Sigmoid colon (tissue), 7 donors: ENCODE measurements at places on chromosomes 7 and 10. TPM values are rescaled to one million over a fixed set of nuclear protein-coding genes. Genes with fewer than 3 reads are reported as not detected.
A peak's percentile ranks its signal among the peaks of the same experiment; 100 is the strongest.

- no peak overlapping the region for H3K4me3 ChIP-seq
- no peaks in the 10 kb centered on the region for H3K27me3 ChIP-seq
- peaks cover 5% of the 10 kb centered on the region for H3K36me3 ChIP-seq
These were observed 85.4 kb upstream of the PDGFA start for GRCh38 chr7:604884-605531.

The IQCE gene
- total RNA-seq: 22.4 TPM

DNA sequence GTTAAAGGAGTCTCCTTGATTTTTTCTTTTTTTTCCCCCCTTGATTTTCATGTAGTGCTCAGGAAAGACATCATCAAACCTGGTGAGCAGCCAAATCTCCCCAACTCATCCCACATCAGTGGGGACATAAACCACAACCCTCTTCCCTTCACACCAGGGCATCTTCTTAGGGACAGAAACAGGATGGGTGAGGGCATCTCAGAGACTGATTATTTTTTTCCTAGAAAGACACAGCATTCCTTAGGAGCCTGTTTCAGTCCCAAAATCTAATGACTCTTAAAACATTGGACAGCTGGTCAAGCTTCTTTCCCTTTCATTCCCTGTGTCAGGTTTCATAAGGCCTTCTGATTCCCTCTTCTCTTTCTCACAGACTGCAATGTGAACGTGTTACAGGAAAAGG lies 31.5 kb upstream of the GSAP start:
- H3K4me3 ChIP-seq: no peak overlapping the region
- H3K27ac ChIP-seq: no peak overlapping the region
- H3K27me3 ChIP-seq: no peaks in the 10 kb centered on the region
- no peaks in the 10 kb centered on the region for H3K4me1 ChIP-seq

- no peaks in the 10 kb centered on the region for H3K36me3 ChIP-seq
- no peak overlapping the region for H3K4me3 ChIP-seq
- DNase-seq: no peak
- H3K27ac ChIP-seq: no peak overlapping the region
- no peaks in the 10 kb centered on the region for H3K4me1 ChIP-seq
These were observed 3.8 kb upstream of the DDX50 start for GRCh38 chr10:68897336-68897741.

DNA sequence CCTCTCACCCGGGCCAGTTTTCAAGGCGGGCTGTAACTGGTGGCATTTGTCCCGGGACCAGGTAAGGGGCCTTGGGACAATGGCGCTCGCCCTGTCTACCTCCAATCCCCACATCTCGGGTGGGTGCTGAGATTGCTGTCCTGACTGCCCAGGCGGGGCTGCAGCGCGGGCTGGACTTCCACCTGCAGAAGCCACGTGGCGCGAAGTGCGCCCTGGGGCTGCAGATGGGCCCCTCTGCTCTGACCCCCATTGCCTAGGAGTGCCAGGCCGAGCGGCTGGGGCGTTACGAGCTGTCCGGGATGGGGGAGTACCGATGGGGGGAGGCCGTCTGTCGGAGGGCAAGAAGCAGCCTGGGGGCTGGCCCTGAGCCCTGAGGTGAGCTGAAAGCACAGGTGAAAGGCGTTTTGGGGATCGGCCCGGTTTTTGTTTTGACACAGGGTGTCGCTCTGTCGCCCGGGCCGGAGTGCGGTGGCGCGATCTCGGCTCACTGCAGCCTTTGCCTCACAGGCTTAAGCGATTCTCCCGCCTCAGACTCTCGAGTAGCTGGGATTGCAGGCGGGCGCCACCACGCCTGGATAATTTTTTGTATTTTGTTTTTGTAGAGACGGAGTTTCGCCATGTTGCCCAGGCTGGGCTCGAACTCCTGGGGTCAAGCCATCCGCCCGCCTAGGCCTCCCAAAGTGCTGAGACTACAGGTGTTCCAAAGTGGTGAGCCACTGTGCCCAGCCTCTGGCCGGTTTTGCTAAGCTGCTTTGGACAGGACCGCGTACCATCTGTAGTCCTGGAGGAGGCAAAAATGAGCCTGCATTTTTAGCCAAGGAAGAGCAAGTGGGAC lies at the start of gene SFXN2:
SFXN2 (plus strand) TSS at position 16 of the 835 bp plus-strand sequence. CDS start 12,001 bp downstream, outside the sequence.
- peak within 1 kb of the TSS; percentile 88 for H3K27ac ChIP-seq
- peak within 1 kb of the TSS; percentile 96 for H3K4me3 ChIP-seq
- H3K4me1 ChIP-seq: peaks cover 29% of the 10 kb centered on the region
- DNase-seq: no peak
- no peaks in the 10 kb centered on the region for H3K36me3 ChIP-seq

- no peaks in the 10 kb centered on the region for H3K4me1 ChIP-seq
- H3K27me3 ChIP-seq: no peaks in the 10 kb centered on the region
- H3K4me3 ChIP-seq: no peak overlapping the region
- H3K27ac ChIP-seq: no peak overlapping the region
These were observed 26.5 kb upstream of the CNTNAP2 start for GRCh38 chr7:146090023-146090645.

GRCh38 chr10:77550378-77550777 lies 87.2 kb downstream of the KCNMA1 start:
- H3K4me1 ChIP-seq: no peaks in the 10 kb centered on the region
- H3K36me3 ChIP-seq: no peaks in the 10 kb centered on the region
- peak overlapping the region; percentile 43 for H3K27ac ChIP-seq
- no peak overlapping the region for H3K4me3 ChIP-seq
- DNase-seq: no peak

GRCh38 chr10:69884024-69884367 lies 82.3 kb downstream of the COL13A1 start:
- no peak overlapping the region for H3K4me3 ChIP-seq
- no peak for DNase-seq
- no peak overlapping the region for H3K27ac ChIP-seq
- no peaks in the 10 kb centered on the region for H3K4me1 ChIP-seq

- H3K27ac ChIP-seq: no peak overlapping the region
- no peaks in the 10 kb centered on the region for H3K27me3 ChIP-seq
- no peak for DNase-seq
- no peaks in the 10 kb centered on the region for H3K36me3 ChIP-seq
- no peak overlapping the region for H3K4me3 ChIP-seq
- H3K4me1 ChIP-seq: no peaks in the 10 kb centered on the region
These were observed 229.5 kb upstream of the FZD1 start for GRCh38 chr7:91034459-91035368.

DNA sequence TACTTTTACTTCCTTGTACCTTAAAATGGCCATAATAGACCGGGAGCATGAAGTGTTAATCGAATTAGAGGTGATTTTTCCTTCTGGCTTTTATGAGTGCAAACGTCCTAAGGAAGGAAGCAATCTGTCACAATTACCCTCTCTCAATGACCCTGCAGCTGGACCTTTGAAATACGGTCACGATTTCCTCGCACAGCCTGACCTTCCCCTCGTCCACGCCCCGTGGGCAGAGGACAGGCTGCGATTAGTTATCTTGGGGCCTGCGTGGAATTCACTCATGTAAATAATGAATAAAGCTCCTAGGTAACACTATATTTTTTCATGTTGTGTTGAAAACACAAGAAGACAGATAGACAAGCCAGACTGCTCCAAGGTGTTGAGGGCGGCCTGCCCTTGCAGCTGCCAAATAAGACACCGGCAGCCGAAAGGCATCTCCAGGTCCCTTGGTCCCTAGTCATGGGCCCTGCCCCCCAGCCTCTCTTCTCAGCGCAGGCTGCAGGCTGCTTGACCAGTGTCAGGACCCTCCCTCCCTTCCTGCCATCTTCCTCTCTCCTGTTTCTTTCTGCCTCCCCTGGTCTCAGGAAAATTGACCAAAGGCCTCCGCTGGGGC lies 199.9 kb downstream of the TCERG1L start:
- H3K27ac ChIP-seq: no peak overlapping the region
- no peaks in the 10 kb centered on the region for H3K4me1 ChIP-seq
- H3K27me3 ChIP-seq: no peaks in the 10 kb centered on the region
- no peaks in the 10 kb centered on the region for H3K36me3 ChIP-seq
- no peak overlapping the region for H3K4me3 ChIP-seq

The C10orf95 gene
- not detected for total RNA-seq

DNA sequence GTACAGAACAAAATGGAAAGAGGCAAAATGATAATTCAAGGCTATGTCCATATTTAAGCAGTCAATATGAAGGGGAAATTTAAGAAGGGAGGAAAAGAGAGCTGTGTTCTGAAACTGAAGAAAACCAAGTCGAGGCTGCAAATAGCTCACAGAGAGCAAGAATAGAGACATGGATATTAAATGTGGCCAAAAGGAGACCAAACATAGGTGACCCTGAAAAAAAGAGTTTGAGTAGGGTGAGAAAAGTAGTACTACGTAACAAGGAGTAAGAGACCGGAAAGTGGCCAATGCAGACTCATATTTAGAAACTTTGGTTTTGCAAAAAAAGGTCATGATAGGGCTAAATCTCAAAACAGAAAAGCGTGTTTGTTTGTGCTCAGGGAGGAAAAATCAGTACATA lies 84.6 kb downstream of the GNAT3 start:
- H3K36me3 ChIP-seq: no peaks in the 10 kb centered on the region
- no peak overlapping the region for H3K27ac ChIP-seq
- H3K4me3 ChIP-seq: no peak overlapping the region
- no peaks in the 10 kb centered on the region for H3K27me3 ChIP-seq

DNA sequence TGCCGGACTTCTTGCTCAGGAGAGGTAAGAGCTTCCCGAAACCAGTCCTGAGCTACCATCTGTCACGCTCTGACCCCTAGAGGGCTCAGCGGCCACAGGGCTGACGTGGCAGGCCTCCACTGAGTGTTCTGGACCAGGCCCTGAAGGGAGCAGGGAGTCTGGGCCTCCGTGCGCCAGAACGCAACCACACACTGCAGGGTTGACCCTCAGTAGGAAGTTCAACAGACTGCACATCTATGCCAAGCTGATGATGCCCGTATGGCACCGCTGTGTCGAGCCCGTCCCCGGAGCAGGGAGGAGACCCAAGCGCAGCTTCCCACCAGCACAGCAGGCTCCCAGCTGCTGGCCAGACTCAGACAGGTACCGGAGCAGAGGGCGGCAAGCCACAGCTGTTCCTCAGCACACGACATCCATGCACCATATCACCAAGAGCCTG lies 39.2 kb downstream of the CAMK2B start:
- no peaks in the 10 kb centered on the region for H3K27me3 ChIP-seq
- DNase-seq: peak; percentile 47
- H3K27ac ChIP-seq: no peak overlapping the region
- H3K4me1 ChIP-seq: no peaks in the 10 kb centered on the region
- no peak overlapping the region for H3K4me3 ChIP-seq

- no peaks in the 10 kb centered on the region for H3K4me1 ChIP-seq
- no peak overlapping the region for H3K27ac ChIP-seq
- no peaks in the 10 kb centered on the region for H3K27me3 ChIP-seq
- peak; percentile 32 for DNase-seq
- no peaks in the 10 kb centered on the region for H3K36me3 ChIP-seq
- no peak overlapping the region for H3K4me3 ChIP-seq
These were observed 156.4 kb downstream of the PRPF18 start for GRCh38 chr10:13743101-13743693.

DNA sequence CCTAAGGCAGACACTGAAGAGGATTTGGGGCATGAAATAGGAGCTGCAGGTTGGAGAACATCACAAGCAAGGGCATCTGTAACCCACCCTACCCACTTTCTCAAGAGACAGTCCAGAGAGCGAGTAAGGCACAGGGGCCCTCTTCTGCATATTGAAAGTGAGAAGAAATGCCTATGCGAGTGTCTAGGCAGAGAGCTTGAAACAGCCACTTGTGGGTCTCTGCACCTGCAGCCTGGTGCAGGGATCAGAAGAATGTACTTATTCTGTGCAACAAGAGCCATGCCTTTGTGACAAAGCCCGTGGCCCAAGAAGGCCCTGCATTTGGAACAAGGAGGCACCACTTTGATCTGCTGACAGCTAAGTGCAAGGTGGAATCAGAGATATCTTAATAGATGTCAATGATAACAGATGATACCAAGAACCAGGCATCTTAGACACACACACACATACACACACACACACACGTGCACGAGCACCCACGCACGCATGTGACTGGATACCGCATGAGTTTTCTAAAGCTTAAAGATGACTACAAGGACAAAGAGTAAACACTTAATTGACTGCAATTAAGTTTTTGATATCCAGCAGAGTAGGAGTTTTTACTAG lies 89.3 kb downstream of the NPSR1 start:
- no peak overlapping the region for H3K27ac ChIP-seq
- H3K4me3 ChIP-seq: no peak overlapping the region
- no peaks in the 10 kb centered on the region for H3K27me3 ChIP-seq
- H3K4me1 ChIP-seq: no peaks in the 10 kb centered on the region

DNA sequence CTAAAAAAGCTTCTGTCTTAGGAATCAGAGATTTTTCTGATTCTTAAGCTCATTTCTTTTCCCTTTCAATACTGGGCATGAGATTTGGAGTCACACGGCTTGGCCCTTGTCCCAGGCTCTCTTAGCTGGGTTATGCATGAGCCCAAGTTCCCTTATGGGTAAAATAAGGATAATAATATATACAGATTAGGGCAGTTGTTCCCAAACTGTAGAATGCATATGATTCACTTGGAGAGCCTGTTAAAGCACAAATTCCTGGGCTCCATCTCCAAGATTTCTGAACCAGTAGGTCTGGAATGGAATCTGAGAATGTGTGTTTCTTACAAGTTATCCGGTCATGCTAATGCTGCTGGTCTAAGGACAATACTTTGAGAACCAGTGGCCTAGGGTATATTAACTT lies 154.0 kb downstream of the REEP3 start:
- peaks cover 29% of the 10 kb centered on the region for H3K4me1 ChIP-seq
- no peak overlapping the region for H3K27ac ChIP-seq
- no peak for DNase-seq
- no peak overlapping the region for H3K4me3 ChIP-seq
- H3K36me3 ChIP-seq: no peaks in the 10 kb centered on the region

The SHTN1 gene
- total RNA-seq: 5.8 TPM
